Spleen (tissue), 13 donors: ENCODE measurements at places on chromosomes 1 and 21. TPM values are rescaled to one million over a fixed set of nuclear protein-coding genes. Genes with fewer than 3 reads are reported as not detected.

DNA sequence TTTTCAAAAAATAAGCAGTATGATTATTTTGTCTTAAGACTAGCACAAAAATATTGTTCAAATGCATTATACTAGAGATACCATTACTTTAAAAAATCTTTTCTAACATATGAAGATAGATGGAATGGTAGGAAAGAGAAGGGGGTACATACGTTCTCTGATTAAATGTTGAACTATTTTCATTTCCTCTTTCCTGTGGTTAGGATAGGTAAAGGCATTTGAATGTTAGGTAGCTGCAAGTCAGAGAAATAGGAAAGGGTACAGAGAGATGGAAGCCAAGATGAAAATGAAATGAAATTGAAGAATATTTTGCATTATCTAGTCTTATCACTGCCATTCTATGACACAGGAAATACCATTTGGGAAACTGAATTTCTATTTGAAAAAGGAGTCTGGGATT is 28.3 kb downstream of the TLCD4 start:
- no peak for DNase-seq

DNA sequence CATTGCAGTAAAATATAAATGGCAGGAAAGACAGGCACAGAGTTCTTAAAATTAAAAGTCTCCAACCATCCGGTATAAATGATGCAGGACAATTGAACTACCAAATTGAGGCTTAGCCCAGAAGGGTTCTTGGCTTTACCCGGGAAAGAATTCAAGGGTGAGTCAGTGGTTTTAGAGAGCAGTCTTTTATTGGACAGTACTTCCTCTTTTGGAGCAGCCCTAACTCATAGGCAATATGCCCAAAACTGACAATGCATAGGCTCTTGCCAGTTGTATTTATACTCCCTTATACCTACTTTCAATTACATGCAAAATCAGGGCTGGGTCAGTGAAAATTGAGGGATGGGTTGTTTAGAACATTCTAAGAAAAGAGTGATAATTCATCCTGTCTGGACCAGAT is 1628.9 kb upstream of the PRMT6 start:
- DNase-seq, result no peak

GRCh38 chr1:156740237-156740740 is 599 bp downstream of the MRPL24 start:
- no peak for DNase-seq

DNA sequence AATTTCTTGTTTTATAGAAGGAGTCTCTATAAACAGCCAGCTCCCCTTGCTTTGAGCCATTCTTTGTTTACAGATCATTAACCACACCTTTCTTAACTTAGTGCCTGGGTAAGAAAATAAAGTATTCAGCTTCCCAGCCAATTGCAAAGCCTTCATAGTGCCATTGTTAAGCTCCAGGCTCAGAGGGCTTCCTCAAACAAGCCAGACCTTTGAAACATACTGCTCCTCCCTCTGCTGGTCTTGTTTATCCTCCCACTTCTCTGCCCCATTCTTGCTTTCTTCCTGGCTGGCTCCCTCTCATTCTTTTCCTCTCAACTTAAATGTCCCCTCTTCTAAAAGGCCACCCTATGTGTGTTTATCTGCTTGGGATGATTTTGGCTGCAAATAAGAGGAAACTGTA is 319.4 kb upstream of the ST6GALNAC5 start:
- DNase-seq, result no peak

- DNase-seq, result peak; percentile 87
Observed at GRCh38 chr1:41802532-41803501, 115.9 kb downstream of the HIVEP3 start.

DNA sequence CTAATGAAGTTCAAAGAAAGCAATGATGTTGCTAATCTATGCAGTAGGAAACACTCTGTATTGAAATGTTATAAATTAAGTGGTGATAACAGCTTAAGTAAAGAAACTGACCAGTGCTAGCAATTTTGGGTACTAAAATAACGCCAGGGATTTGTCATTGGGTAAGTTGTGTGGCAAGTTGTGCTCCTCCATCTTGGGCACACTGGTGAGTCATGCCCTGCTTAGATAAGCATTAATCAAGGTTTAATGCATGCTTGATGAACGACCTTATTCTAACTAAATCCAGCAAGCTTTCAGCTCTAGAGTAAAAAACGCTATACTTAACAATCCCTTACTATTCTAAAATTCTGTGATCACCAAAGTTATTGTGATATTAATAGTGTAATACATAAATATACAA is 25.2 kb downstream of the VAMP4 start:
- DNase-seq, result no peak

DNA sequence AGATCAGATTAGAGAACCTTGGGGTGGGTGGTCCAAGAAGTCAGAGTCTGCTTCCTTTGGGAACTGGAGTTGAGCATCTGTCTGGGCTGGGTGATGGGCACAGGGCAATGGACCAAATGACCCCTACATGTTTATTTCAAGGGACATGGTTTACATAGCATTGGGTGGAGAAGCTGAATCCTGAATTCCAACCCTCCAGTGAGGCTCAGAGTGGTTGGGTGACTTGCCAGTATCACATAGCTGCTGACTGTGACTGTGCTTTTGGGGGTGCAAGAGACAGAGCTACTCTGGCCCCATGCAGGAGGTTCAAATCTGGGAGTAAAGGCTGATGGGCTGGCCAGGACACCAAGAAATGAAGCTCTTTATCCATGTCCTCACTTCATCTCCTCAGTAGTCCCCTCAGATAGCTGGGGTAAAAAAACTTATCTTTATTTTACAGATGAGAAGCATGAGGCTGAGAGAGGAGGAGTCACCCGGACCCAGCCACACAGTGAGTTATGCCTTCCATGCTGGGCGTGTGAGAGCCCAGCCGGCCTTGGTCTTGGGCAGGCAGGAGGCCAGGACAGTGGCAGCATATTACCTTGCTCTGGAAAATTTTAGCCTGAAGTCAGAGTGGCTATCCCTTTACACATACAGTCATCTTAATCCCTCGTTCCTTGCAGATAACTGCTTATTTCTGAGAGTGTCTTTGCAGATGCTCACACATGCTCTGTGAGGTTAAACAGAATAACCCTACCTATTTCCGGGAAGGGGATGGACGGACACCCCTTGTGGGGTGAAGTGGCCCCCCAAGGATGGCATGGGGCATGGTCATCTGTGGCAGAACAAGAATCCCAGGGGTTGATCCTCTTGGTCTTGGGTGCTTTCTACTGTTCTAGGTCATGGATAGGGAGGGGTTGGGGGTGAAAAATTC is 2.8 kb upstream of the SERINC2 start:
- DNase-seq, result no peak

GRCh38 chr1:225660544-225660946 is 7.6 kb upstream of the ENAH start:
- no peak for DNase-seq

UTP25 gene
- 10.0 TPM for total RNA-seq

GJB4 gene
- not detected for total RNA-seq

TMPRSS3 gene
- 0.51 TPM for total RNA-seq

TGFBR3 gene
- 171 TPM for total RNA-seq

LRRC38 gene
- total RNA-seq, result not detected

RPE65 gene
- not detected for total RNA-seq

SLC2A5 gene
- total RNA-seq, result 8.9 TPM
